ENCODE measurements at places on chromosomes 6 and 20. TPM values are rescaled to one million over a fixed set of nuclear protein-coding genes. Genes with fewer than 3 reads are reported as not detected.

The CTAGE9 gene
- total RNA-seq: not detected

The SNAP25 gene
- 2.2 TPM for total RNA-seq

The RBM24 gene
- total RNA-seq: 3.1 TPM

The CPNE5 gene
- total RNA-seq: 5.4 TPM

The FERMT1 gene
- total RNA-seq: 1.5 TPM

The BMP6 gene
- 4.5 TPM for total RNA-seq

The LINC00237 gene
- not detected for total RNA-seq

The SLC12A5 gene
- not detected for total RNA-seq

The ZNF311 gene
- 6.3 TPM for total RNA-seq

The TNNC2 gene
- not detected for total RNA-seq

The POM121L2 gene
- total RNA-seq: not detected

The BLTP3A gene
- 21.3 TPM for total RNA-seq

Data from upper lobe of left lung (tissue), 6 donors.